ENCODE measurements at places on chromosomes 4 and X. TPM values are rescaled to one million over a fixed set of nuclear protein-coding genes. Genes with fewer than 3 reads are reported as not detected.
A peak's percentile ranks its signal among the peaks of the same experiment; 100 is the strongest.

CBLL2 gene
- total RNA-seq: not detected

COL4A6 gene
- total RNA-seq: 39.0 TPM

PPP4R3C gene
- not detected for total RNA-seq

GRCh38 chrX:15165832-15166231, 104.1 kb downstream of the ASB9 start:
- DNase-seq: no peak

F11 gene
- total RNA-seq: not detected

GLRA2 gene
- total RNA-seq: 1.6 TPM

- no peak for DNase-seq
Observed at GRCh38 chr4:84146300-84146959, 352.7 kb downstream of the NKX6-1 start.

DNA sequence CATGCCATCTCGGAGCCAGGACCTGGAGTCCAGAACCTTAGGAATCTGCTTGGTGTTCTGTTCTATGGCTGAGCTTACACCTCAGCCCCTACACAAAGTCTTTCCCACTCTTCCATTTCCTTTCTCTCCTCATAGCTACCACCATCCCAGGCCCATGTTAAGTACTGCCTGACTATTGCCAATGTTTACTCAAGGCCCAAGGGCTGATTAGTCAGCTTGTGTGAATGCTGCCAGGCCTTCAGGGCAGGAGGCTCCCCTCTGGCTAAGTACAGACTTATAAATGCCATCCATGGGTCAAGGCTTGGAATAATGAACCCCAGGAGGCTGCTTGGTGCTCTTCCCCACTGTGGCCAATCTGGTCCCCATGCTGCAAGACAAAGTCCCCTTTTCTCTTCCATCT, 411.6 kb upstream of the MAGEB18 start:
- DNase-seq: no peak

XG gene
- 0.58 TPM for total RNA-seq

DNA sequence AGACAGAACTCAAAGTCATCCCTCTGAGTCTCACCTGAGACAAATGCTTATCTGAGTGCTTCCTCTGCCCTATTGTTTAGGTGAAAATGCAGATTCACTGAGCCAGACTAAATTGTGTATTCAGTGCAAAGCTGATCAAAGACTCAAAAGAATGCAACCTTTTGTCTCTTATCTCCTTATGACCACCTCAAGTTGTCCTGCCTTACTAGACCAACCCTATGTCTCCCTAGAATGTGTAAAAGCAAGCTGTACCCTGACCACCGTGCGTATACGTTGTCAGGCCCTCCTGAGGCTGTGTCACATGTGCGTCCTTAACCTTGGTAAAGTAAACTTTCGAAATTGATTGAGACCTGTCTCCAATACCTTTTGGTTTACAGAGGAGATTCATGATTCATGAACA, 63.6 kb upstream of the SH3RF1 start:
- no peak for DNase-seq

- DNase-seq: peak; percentile 45
Observed at GRCh38 chr4:98627531-98628257, 30.7 kb downstream of the TSPAN5 start.

- peak; percentile 43 for DNase-seq
Observed at GRCh38 chrX:3548765-3549391, 164.6 kb downstream of the PRKX start.

- no peak for DNase-seq
Observed at GRCh38 chr4:171896426-171896825, 83.2 kb downstream of the GALNTL6 start.

DNA sequence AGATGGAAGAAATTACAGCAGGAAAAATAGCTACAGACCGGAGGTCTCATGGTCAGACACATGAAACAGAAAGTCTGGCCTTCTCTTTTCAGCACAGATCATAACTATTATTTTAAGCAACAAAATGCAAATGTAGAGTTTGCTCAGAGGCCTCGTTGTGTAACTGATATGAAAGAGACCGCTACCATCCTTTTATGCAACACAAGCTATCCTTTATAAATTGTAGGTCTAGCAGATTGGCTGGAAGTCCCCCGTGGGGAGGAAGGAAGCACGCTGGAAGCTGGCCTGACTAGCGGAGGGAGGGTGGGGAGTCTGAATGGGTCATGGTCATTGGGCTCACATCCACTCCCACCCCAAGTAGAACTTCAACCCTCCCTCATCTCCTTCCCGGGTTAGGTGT, 27.7 kb downstream of the DMP1 start:
- no peak for DNase-seq
